ENCODE measurements at places on chromosomes 3 and 15.

DNA sequence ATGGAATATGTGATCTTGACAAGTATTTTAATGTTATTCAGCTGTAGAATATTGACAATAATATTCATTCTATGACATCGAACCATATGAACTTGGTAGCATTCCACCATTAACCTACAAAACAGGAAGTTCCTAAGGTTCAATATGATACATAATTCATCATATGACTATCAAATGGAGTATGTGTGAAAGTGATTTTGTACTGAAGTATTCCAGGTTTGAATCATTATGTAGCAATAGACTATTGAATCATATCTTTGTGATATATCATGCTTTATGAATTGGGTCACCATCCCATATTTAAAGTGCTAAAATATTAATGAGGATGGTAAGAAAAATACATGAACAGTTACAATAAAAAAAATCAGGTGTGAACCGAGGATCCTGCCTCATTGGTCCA, 95.1 kb downstream of the TP63 start:
- no peak for DNase-seq

DNA sequence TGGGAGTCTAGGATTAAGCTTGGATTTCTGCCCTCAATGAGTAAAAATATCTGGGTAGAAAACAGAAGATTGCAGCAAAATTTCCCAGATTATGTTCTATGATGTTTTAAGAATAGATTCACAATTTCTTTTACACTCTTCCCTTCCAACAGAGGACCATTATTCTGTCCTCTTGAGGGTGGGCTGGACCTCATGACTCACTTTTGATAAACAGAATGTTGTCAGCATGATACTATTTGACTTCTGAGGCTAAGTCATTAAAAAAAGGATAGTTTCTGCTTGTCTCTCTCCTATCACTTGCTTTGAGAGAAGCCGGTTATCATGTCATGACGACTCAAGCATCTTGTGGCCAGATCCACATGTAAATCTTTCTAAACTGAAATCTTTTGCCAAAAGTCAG, 396.2 kb upstream of the CDIN1 start:
- DNase-seq, result no peak

- no peak for DNase-seq
These were observed 105.0 kb downstream of the LRRK1 start for GRCh38 chr15:101024073-101024695.

- no peak for DNase-seq
These were observed 69.8 kb downstream of the CPN2 start for GRCh38 chr3:194281306-194281705.

DNA sequence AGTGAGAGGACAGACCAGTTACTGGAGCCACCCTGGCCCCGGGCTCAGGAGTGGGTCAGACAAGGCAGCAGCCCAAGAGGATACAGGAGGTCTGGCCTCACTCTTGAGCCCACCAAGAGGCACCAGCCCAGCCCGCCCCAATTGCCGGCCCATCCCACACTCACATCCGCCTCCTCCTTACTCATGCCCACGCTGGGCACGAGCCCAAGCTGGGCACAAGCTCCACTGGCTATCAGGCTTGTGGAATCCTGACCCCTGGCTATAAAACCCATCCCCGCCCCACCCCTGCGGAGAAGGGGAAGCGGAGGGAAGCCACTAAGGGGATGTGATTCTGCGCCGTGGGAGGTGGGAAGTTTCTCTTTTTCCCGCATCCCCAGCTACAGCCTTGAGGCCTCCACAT, 25.9 kb downstream of the ADCY5 start:
- DNase-seq, result no peak

GRCh38 chr15:37289109-37289765, 188.9 kb upstream of the MEIS2 start:
- DNase-seq, result no peak

- DNase-seq, result no peak
These were observed 58.3 kb upstream of the TMEM115 start for GRCh38 chr3:50417637-50418033.

- no peak for DNase-seq
These were observed 525.1 kb upstream of the GOLIM4 start for GRCh38 chr3:168620854-168621253.

DNA sequence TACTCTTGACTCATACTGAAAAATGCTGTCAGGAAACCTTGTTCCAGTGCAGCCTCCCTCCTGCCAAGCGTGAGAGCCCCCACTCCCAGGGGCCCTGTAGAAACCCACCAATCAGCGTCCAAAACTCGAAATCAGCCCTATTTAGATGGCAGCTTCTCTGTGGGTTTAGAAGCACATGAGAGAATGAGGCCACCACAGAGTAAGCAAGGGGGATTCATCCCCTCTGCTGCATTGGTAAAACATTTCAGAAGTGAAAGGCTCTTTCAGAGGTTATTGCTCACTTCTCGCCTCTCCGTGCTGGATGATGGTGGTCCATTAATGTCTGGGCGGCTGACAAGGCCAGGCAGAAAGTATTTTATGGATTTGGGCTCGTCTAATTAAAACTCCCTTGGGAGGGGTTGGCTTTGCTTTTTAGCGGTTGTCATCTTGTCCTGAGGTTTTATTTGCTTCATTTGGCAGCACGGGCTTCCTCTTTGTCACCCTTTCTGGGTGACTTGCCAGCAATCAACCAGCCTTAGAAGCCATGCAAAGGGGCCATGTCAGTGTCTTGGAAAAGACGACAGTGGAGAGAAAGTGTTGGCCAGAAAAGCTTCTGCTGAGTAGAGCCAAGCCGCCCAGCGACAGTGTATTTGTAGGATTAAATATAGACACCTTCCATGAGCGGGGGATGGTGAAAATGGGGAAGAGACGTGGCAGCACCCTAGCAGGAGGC, 145.5 kb downstream of the ATP10A start:
- DNase-seq, result no peak

DNA sequence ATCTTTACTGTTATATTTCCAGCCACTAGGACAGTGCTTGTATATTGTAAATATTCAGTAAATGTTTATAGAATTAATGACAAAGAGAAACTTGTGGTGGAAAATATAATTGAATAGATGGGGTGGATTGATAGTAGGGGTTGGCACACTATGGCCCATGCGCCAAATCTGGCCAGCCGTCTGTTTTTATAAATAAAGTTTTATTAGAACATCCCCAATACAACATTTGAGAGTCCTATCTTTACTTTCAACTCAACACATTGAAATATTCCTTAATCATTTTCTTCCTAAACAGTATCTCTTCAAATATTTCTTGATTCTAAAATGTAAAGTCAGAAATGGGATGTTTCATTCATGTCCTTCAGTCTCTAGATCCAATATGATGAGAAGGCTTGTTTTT, 45.1 kb downstream of the VPS8 start:
- no peak for DNase-seq

DNA sequence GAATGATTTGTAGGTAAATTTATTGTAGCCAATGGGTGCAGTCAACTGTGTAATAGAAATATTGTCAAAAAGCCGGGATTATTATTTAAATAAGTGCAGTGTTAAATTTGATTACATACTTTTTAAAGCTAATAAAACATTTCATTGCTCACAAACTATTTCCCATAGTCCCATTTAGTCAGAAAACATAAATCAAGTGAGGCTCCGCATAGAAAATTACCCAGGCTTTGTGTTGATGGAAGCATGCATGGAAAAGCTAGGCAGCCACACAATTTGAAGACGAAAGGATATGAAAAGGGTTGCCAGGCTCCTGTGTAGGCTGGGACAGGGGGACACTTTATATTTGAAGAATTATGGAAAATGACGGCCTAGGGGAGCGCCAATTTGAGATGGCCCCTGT, 82.3 kb downstream of the LRTM1 start:
- no peak for DNase-seq

- DNase-seq, result no peak
These were observed 70.1 kb downstream of the CLDN11 start for GRCh38 chr3:170488802-170489201.

DNA sequence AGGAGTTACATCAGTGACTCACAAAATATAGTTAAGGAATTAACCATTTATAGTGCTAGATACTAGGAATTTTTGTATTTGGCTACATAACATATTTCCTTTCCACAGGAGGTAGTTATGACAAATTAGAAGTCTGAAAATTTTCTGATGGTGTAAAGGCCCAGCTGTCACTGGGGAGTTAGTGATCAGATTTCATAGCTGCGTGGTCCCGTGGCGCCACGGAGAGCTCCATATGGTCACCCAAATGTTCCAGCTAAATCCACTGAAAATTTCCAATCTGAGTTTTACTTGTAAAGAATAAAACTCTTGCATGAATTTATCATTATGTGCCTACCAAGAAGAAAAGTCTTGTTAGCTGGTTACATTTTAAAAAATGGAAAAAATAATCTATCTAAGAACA, 368.9 kb upstream of the PLSCR5 start:
- no peak for DNase-seq

DNA sequence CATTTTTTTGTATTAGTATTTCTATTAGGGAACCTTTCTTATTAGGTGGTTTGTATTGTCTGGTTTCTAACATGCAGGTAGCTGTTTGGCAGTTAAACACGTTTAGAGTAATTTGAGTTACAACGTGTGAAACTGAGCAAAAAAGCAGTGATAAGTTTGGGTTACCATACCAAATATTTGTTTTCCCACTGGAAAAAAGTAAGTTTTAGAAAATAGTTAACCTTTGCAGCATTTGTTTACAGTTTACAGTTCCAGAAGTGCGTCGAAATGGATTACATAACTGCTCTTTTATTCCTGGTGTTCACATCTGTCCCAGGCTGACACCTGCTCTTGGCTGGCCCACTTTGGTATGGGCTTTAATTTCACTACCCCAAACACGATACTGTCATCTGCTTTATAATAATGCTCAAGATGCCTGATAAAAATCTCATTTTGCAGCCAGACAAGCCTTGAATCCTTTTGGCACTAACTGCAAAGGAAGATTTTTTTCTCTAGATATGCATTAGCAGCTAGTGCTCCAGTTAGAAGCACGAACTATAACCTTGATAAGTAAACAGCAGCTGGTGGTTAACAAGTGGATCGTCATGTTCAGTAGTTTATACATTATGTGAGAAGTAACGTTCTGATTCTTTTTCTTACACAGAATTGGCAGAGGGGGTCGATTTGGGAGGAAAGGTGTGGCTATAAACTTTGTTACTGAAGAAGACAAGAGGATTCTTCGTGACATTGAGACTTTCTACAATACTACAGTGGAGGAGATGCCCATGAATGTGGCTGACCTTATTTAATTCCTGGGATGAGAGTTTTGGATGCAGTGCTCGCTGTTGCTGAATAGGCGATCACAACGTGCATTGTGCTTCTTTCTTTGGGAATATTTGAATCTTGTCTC, 5.3 kb downstream of the EIF4A2 start:
- no peak for DNase-seq

GRCh38 chr15:51382787-51383186, 41.3 kb downstream of the GLDN start:
- DNase-seq, result peak; percentile 65

DNA sequence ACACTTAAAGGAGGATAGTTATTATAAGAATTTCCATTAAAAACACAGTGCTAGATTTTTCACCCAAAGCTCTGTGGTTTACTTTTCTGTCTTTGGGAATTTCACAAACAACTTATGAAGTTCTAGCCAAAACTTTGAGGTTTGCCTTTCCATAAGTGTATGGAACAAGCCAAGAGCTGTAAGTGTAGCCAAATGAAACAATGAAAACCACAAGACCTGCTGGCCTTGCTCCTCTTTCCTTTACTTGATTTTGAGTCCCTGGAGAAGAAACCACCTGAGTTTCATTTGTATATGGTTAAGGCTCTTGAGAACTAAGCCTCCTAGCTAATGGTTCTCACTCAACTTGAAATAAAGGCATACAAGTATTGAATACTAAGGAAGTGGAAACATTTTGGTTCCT, 365.3 kb upstream of the EPHA3 start:
- DNase-seq, result no peak

DNA sequence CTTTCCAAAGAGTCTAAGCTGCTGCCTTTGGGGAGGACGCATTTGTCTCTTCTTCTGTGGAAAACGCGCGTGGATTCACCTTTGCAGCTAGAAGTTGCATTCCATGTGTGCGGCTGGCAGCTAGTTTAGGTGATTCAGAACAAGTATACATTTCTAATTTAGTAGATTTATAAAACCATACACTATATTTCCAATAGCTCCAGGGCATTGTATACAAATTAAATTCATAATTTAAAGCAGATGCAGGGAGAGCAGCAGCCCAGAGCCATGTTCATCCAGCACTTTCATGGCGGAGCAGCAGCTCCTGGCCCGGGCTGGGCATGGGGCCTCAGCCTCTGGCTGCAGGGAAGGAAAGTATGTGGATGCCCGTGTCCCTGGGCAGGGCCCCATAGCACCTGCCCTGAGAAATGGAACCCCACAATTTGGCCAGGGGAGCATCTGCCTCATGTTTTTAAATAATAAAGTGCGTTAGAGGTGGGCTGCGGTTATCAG, 42.8 kb upstream of the SEC22A start:
- DNase-seq, result no peak

GRCh38 chr3:8301977-8302735, 199.5 kb upstream of the LMCD1 start:
- peak; percentile 42 for DNase-seq

GRCh38 chr3:21152555-21152954, 598.5 kb downstream of the ZNF385D start:
- no peak for DNase-seq

GRCh38 chr3:4426782-4427344, 40.2 kb downstream of the SUMF1 start:
- no peak for DNase-seq

DNA sequence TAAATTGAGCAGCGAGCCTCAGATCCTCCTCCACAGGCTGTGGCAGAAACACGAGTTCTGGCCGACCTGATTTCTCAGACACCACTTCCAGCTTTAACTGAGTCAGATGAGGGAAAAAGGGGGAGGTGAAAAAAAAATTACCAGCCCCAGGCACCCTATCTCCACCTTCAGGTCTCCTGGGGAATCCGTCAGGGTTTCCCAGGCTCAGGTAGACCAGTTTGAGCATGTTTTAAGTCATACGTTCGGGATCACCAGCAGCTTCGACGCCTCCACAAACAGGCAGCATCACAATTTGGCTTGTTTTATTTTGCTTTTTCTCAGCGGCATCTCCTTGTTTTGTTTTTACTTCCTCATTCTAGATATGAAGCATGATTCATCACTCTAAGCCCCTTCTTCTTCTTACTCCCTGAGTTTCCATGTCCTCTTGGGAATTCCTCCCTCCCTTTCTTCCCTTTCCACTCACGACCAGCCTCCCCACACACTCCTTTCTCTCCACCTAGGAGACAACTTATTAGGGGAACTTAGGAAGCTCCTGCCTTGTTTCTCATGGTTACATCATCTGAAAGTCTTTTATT, 190.1 kb downstream of the ZNF621 start:
- no peak for DNase-seq

DNA sequence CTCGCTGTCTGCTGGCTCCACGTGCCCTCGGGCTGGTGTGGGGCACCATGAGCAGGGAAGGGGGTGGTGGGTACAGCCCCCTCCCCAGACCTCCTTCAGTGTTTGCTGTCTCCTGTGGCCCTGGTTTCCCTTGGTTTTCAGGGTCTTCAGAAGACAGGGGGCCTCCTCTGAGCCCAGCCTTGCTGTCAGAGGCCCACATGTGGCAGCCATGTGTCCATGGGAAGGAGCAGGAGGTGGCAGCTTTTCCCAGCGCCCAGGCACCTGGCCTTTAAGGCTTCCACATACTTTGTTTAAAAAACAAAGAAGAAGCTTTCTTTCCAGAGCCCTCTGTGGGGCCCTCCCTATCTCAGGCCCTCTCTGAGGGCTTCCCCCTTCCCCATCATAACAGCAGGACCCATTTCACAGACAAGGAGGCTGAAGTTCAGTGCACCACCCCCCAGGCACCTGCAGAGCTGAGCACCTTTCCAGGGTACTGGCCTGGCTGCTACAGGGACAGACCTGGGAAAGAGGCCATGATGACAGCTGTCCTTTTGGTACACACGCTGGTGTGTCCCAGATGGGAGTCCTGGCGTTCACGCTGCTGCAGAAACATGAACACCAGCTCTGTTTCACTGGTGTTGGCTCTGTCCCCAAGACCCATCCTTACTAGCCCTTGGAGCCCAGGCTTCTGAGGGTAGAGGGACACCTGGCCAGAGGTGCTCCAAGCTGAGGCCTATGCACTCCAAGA, 73.7 kb downstream of the DNAJB8 start:
- DNase-seq, result no peak
